ENCODE measurements at places on chromosomes 1 and 21.

- DNase-seq = no peak
Observed at GRCh38 chr1:84505493-84506001, 639 bp upstream of the SPATA1 start.

DNA sequence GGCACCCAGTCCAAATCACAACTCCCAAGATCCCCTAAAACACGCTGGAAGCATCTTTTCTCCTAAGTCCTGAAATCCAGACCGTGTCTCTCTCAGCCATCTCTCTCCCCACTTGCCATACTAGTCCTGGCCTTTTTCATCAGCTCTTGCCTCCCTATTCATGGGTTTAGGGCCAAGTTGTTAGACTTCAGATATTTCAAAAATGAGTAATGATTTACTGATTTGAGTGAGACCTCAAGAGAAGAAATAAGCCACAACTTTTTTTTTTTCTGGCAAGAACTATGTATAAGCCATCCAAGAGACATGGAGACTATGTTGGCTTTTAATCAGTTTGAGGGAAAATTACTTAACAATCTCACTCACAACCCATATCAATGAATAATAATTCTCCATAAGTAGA lies 62.5 kb downstream of the TBX15 start:
- no peak for DNase-seq

GRCh38 chr21:46424039-46424591 lies 34.6 kb upstream of the DIP2A start:
- peak; percentile 32 for DNase-seq

- DNase-seq = no peak
Observed at GRCh38 chr21:25891596-25891995, 156.8 kb downstream of the GABPA start.

GRCh38 chr1:245684571-245684970 lies 529.8 kb downstream of the KIF26B start:
- no peak for DNase-seq

GRCh38 chr1:197937381-197937780 lies 20.2 kb downstream of the LHX9 start:
- DNase-seq = no peak

DNA sequence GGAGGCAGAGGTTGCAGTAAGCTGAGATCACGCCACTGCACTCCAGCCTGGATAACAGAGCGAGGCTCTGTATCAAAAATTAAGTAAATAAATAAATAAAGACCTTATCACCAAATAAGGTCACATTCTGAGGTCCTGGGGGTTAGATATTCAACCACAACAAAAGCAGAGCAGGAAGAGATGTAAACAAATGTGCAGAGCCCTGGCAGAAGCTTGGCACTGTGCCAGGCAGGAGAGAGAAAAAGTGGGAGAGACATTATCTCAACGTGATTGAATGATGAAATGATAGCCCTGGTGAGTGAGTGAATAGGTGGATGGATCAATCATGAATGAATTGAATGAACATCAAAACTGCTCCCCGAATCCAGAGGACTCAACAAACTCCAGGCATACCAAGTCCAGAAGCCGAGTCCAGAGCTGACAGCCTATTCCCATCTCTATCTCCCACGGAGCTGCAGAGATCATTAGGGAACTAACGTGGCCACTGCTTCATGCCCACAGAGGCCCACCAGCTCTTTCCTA lies 150.7 kb downstream of the TOMM20 start:
- no peak for DNase-seq

DNA sequence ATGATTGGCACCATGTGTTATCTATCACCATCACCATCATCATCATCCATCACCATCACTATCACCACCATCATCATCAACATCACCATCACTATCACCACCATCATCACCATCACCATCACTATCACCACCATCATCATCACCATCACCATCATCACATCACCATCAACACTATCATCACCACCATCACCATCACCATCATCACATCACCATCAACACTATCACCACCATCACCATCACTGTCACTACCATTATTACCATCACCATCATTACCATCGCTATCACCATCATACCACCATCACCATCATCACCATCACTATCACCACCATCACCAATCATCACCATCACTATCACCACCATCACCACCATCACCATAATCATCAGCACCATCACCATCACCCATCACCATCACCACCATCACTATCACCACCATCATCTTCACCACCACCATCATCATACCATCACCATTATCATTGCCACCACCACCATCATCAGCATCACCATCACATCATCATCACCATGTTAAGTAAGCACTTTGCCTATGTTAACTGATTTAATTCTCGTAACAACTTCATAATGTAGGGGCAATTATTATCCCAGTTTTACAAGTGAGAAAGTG lies 112.8 kb downstream of the LIPI start:
- DNase-seq = no peak

DNA sequence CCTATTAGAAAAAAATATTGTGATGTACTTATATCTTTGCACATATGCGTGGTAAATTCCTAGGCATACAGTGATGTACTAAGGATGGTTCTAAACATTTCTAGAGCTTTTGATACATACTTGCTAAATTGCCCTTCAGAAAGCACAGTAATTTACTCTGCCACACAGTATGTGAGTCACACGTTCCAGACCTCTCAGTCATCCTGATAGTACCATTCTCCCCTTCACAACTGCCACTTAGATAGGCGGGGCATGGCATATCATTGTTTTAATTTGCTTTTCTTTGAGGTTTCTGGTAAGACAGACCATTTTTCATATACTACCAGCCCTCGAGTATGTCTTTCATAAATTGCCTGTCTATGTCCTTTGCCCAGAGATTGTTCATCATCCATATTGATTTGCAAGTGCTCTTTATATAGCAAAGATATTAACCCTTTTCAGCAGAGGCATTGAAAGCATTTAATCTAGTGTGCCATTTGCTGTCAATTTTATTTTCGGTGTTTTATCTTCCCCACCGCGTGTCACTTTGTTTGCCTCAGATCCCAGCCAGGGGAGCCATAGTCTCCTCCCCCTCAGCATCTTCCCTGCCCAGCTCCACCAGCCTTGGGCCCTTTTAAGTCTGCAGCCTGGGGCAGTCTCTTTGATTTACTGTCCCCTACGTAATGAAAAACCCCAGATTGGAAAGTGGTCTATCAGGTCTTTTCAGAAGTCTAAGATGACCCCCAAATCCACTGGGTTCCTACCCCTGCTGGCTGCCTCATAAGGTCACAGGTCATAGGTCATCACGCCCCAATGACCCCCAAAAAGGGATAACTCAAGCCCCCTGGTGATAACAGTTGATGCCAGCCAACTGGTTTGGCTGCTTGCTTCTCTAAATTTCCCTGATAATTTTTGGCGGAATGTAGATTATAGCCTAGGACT lies 11.8 kb upstream of the PAX7 start:
- DNase-seq = no peak

- DNase-seq = peak; percentile 39
Observed at GRCh38 chr1:160954158-160955104, at the start of gene ITLN2. Gene ITLN2 (minus strand): TSS chr1:160954809. CDS start chr1:160954741, 68 bp downstream.

DNA sequence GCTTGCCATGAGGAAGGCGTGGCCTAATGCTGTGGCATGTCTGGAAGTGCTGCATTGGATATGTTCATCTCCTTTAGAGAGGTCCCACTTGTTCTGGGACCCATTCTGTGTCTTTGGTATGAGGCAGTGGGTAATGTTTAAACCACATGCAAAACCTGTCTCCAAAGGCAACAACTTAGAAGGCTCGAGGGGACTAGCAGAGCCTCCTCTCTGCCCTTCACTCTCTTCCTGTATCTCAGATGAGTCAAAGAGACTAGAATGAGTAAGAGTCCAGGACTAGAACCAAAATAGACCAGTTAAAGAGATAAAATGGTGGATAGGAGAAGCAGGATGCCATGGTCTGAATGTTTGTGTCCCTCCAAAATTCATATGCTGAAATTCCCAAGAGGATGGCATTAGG lies 220.8 kb upstream of the KIAA0040 start:
- no peak for DNase-seq

DNA sequence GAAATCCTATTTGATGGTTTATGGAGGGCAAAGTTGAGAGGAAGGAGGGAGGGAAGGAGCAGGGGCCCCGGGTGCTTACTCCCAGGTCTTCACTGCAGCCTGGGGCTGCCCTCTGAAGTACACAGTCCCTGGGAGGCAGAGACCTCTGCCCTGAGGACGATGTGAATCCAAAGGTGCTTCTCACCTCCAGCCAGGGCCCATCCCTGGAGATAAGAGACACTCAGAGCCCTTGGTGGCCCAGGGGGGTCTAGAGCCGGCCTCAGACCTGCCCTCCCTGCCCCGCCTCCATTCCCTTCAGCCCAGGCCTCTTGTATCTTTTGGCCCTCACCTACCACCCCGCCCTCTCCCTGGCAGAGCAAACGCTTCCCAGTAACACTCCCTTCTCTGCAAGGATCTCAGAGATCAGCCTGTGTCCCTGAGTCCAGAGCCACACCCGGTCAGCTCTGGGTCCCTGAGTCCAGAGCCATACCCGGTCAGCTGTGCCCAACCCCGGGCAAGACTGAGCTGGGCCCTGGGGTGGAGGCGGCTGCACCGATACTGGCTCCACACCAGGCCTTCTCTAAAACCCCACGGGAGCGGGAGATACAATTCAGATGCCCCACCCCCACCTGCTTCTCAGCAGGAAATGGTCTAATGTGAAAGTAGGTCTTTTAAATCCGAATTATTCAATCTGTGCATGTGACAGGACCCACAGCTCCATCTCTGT lies 3.6 kb upstream of the GNB1 start:
- DNase-seq = no peak

DNA sequence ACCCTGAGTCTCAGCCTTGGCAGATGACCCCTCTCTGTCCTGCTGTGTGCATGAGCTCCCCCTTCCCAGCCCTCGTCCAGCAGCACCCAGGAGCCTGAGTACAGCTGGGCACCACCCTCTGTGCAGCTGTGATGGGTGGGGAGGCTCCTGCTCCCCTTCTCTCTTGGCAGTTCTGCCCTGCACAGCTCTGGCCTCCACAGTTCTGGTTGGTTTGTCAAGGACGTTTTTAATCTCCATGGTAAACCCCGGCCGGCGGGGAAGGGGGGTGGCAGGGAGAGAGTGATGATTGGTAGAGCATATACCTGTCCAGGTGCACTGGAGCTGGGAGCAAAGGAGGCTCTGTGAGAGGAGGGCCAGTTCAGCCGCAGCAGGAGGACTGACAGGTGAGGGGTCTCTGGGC lies at the start of gene CLCNKA:
Gene CLCNKA, plus strand, starts transcription at position 356 of the 400 bp plus-strand sequence. CDS start 584 bp downstream, outside the sequence.
- DNase-seq = no peak

- no peak for DNase-seq
Observed at GRCh38 chr1:190373705-190374336, 103.8 kb downstream of the BRINP3 start.

GRCh38 chr1:17525996-17526686 lies 13.4 kb upstream of the ARHGEF10L start:
- DNase-seq = no peak

DNA sequence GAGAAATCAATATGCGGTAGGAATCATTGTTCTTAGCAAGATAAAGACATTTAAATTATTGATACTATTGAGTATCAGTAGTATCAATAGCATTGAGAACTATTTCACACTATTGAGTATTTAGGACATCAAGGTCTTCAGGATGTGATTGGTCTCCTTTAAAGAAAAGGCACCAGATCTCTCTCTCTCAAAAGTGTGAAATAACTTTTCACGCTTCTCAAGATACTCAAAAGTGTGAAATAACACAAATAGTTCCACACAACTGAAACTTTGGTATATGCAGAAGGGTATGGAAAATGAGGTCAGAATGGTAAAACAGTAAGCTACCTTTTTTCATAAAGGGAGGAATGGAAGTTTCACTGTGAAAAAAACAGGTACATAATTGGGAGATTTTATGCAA lies 6.7 kb upstream of the PYHIN1 start:
- no peak for DNase-seq

- no peak for DNase-seq
Observed at GRCh38 chr1:59391212-59392179, 94.6 kb downstream of the FGGY start.

DNA sequence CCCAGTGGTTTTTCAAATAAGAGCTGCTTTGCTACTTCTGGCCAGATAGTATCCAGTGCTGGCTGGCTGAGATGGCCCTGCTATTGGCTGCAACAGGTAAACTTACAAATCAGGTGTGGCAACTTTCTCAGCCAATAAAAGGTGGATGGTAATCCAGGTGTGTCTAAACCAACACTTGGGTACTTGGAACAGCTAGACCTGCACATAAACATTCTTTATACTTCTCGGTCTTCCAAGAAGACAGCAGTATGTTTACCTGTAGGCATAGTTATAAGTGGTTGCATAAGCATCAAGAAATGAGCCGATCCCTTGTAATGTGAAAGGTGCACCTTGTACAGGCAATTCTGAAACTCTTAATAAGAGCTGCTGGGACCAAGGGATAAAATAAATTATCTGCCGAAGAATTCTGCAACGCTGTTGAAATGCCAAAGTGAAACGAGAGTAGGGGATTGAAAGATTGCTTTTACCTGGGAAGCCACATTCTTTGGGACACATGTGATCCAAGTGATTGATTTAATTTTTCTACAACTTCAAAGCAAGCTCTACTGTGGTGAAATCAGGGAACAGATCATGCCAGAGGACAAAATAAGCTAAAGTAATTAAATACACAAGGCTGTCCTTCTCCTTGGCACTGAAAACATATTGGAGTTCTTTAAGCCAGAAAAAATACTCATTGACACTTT lies at the start of gene CLDN8:
Gene CLDN8, minus strand, starts transcription at position 57 of the 683 bp plus-strand sequence. CDS start 172 bp downstream, outside the sequence.
- DNase-seq = no peak

GRCh38 chr1:27574001-27574781 lies 29.8 kb downstream of the AHDC1 start:
- DNase-seq = no peak

DNA sequence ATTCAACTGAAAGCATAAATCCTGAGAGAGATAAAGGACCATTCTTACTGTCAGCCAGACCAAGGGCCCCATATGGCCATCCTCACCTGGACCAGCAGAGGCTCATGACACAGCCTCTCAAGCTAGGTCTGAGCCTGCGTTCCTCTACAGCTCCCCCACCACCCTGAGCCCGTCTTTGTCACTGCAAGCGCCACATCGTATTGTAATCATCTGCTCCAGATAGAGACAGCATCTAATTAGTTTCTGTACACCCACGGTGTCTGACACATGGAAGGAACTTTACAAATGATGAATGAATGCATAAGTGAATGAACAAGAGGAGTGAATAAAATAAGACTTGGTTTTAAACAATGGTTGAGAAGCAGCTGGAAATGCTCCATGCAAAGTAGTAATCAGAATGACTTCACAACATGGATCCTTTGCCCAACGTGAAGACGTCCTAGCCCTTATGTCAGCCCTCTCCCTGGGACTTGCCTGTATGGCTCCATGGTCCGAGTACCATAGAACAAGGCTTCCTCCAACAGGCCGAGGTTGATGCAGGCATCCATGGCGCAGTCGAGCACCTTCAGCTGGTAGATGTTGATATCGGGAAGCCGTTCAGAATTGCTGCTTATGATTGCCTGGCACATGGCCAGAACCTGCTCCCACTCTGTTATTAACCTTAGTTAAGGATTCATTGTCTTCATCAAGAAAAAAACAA lies 648.9 kb downstream of the SMYD3 start:
- DNase-seq = no peak

- DNase-seq = no peak
Observed at GRCh38 chr1:42844592-42845140, 1.7 kb upstream of the ZNF691 start.

- DNase-seq = no peak
Observed at GRCh38 chr1:212488436-212489283, 55.9 kb downstream of the NENF start.

GRCh38 chr1:110760321-110760720 lies 85.6 kb upstream of the KCNA3 start:
- DNase-seq = no peak

Measured in activated CD8-positive, alpha-beta memory T cell treated with anti-CD3 and anti-CD28 coated beads, Interleukin-2, amount 50 U/mL, for 4 hours (primary cell).